ENCODE measurements at places on chromosomes 1 and 21. TPM values are rescaled to one million over a fixed set of nuclear protein-coding genes. Genes with fewer than 3 reads are reported as not detected.
A peak's percentile ranks its signal among the peaks of the same experiment; 100 is the strongest.

LYPLA2 gene
- 54.3 TPM for total RNA-seq

DNA sequence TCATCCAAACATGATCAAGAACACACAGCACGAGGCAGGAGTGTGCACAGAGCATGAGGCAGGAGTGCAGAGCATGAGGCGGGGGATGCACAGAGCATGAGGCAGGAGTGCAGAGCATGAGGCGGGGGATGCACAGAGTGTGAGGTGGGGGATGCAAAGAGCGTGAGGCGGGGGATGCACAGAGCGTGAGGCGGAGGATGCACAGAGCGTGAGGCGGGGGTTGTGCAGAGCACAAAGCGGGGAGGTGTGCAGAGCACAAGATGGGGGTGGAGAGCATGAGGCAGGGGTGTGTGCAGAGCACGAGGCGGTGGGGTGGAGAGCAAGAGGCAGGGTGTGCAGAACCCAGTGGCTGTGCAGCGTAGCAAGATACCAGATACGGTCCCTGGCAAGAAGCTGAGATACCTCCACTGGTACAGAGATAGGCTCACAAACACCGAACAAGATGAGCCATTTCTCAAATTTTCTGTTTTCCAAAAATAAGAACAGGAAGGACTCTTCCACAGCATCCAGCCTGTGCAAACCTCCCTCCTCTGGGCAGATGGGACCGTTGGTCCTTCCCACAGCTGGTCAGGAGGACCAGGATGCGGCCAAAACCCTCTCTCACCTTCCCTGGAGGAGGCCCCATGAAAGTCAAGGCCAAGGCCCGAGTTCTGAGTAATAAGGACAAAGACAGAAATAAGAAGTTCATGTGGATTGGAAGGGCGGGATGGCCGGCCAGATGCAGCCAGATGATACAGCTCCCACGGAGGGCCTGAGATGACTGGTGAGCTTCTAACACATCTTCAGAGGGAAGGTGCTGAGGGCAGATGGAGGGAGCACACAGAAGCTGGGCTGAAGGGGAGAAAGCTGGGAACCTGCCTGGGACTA, 12.0 kb downstream of the SPATC1L start:
- H3K36me3 ChIP-seq: no peaks in the 10 kb centered on the region
- H3K27me3 ChIP-seq: no peaks in the 10 kb centered on the region
- DNase-seq: peak; percentile 40

DNA sequence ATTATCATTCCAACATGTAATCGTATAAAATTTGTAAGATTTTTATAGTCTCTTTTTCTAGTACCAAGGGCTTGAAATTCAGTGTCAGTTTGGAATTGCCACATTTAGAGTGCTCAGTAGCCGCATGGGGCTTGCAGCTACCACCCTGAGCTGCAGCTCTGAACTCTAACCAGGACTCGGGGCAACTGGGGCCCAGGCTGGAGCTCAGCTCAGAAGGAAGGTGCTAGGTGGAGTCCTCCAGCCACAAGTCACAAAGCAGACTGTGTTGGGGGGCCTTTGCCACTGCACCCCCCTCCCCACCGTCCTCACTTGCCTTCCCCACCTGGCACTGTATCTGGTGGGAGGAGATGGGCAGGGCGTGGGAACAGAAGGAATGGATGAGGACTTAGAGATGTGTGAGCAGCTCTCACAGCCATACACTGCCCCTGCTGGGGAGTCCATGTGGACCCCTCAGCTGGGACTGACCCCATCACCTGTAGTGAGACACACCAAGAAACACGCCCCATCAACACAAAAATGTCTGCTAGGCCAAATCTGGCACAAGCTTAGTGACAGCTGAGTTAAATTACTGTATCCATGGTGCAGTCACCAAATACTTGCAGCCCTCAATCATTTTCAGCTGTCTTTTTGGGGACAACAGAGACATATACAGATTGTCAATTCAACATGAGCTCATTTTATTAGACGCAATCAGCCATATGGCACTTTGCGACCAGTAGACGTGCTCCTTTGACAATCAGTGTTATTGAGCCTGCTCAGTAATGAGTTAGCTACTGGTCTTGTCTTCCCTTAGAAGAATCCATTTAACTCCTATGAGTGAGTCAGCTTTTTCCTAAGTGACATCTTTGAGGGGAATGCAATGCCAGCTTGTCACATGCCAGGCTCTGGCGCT, 241.7 kb upstream of the RAB4A start:
- H3K27me3 ChIP-seq: no peaks in the 10 kb centered on the region
- DNase-seq: no peak
- H3K4me1 ChIP-seq: no peaks in the 10 kb centered on the region
- H3K4me3 ChIP-seq: no peak overlapping the region
- H3K27ac ChIP-seq: no peak overlapping the region

- H3K27me3 ChIP-seq: no peaks in the 10 kb centered on the region
- no peaks in the 10 kb centered on the region for H3K36me3 ChIP-seq
- H3K4me3 ChIP-seq: no peak overlapping the region
Observed at GRCh38 chr1:163836481-163836880, 514.7 kb downstream of the NUF2 start.

DNA sequence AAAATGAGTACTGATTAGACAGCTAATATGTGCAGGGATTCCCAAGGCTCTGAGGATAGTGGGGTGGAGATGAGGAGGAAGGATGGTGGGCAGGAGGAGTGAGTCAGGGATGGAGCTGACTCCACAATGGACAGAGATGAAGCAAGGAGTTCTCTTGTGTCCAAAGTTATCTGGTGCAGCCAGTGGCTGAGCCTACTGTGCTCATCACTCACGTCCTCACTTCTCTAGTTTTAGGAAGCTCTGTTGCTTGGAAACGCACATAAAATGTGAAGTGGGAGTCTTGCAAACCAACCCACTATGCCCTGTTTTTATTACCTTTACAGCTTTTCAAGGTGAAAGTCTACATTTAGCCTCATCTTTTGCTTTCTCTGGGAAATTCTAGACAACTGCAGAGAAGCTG, 36.5 kb upstream of the SAMD13 start:
- no peaks in the 10 kb centered on the region for H3K4me1 ChIP-seq
- H3K27me3 ChIP-seq: no peaks in the 10 kb centered on the region
- no peak for DNase-seq
- no peaks in the 10 kb centered on the region for H3K36me3 ChIP-seq
- no peak overlapping the region for H3K4me3 ChIP-seq
- no peak overlapping the region for H3K27ac ChIP-seq

SPRR2A gene
- total RNA-seq: not detected

PDZK1 gene
- 0.30 TPM for total RNA-seq

MAD2L2 gene
- total RNA-seq: 18.7 TPM

Data from right atrium auricular region (tissue), 2 donors.